ENCODE measurements at places on chromosomes 12 and 14. TPM values are rescaled to one million over a fixed set of nuclear protein-coding genes. Genes with fewer than 3 reads are reported as not detected.

DNA sequence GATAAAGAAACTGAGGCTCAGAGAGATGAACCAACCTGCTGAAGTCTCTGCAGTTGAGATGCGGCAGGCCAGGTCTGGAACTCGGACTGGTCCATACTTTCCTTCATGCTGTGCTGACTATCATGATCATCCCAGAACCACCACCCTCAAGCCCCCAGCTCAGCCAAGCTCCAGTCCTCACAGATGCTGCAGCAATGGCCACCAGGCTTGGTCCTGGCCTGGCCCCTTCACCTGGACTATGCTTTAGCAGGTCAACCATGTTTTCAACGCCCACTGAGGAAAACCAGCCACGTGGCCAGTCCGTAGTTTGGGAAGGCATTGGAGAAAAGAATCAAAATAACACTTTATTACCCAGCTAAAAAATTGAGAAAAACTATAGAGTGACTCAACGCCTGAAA lies 1.4 kb downstream of the GPR68 start:
- DNase-seq: no peak
- no peak overlapping the region for H3K4me3 ChIP-seq
- H3K36me3 ChIP-seq: no peaks in the 10 kb centered on the region
- no peaks in the 10 kb centered on the region for H3K27me3 ChIP-seq
- H3K27ac ChIP-seq: peak overlapping the region; percentile 59

Gene SCN8A
- 12.7 TPM for total RNA-seq

DNA sequence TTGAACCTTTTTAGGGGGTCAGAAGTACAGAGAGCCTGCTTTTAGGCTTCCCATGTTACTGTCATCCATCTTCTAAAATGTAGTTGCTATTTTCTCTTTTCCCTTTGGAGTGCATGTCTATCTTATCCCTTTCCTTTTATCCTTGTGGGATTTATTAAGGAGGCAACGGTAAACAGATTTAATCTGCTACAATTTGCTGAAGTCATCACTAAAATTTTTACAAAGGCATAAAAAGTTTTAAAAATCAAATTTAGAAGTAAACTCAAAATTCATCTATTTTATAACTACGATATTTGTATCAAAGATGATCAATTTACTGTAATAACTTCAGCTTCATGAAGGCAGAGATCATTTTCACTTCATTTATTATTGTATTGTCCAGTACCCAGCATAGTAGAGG lies 118.7 kb downstream of the RPS6KA5 start:
- no peak overlapping the region for H3K4me3 ChIP-seq
- no peak overlapping the region for H3K27ac ChIP-seq
- H3K36me3 ChIP-seq: peaks cover 6% of the 10 kb centered on the region
- no peaks in the 10 kb centered on the region for H3K27me3 ChIP-seq

Gene CCDC175
- not detected for total RNA-seq

Gene GARIN6
- not detected for total RNA-seq

Gene PYGL
- 174 TPM for total RNA-seq

DNA sequence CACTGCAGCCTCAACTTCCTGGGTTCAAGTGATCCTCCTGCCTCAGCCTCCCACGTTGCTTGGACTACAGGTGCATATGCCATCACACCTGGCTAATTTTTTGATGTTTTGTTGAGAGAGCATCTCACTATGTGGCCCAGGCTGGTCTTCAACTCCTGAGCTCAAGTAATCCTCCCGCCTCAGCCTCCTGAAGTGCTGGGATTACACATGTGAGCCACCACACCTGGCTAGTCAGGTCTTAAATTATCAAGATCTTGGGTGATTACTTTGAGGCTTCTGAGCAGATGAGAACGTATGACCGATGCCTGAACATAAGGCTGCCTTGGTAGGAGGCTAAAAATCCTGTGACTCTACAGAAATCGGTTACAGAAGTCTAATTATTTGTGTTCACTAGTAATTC lies 53.0 kb upstream of the FRS2 start:
- no peaks in the 10 kb centered on the region for H3K27me3 ChIP-seq
- no peaks in the 10 kb centered on the region for H3K36me3 ChIP-seq
- no peaks in the 10 kb centered on the region for H3K4me1 ChIP-seq
- H3K4me3 ChIP-seq: no peak overlapping the region

GRCh38 chr14:101820283-101820798 lies 58.8 kb downstream of the PPP2R5C start:
- DNase-seq: no peak
- H3K4me3 ChIP-seq: no peak overlapping the region
- no peak overlapping the region for H3K27ac ChIP-seq
- H3K36me3 ChIP-seq: peaks cover 14% of the 10 kb centered on the region
- H3K4me1 ChIP-seq: no peaks in the 10 kb centered on the region
- no peaks in the 10 kb centered on the region for H3K27me3 ChIP-seq

GRCh38 chr14:52693036-52693435 lies 2.3 kb downstream of the ERO1A start:
- peaks cover 41% of the 10 kb centered on the region for H3K4me1 ChIP-seq
- no peak for DNase-seq
- H3K27me3 ChIP-seq: no peaks in the 10 kb centered on the region
- no peaks in the 10 kb centered on the region for H3K36me3 ChIP-seq
- peak overlapping the region; percentile 79 for H3K4me3 ChIP-seq

DNA sequence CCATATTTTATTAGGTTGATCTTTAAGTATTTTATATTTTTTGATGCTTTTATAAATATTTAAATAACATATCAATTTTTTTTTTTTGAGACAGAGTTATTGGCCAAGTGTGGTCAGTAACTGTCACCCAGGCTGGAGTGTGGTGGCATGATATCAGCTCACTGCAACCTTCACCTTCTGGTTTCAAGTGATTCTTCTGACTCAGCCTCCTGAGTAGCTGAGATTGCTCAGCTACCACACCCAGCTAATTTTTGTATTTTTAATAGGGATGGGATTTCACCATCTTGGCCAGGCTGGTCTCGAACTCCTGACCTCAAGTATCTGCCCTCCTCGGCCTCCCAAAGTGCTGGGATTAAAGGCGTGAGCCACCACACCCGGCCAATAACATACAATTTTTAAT lies 71.1 kb downstream of the FUT8 start:
- H3K4me3 ChIP-seq: no peak overlapping the region
- H3K27ac ChIP-seq: no peak overlapping the region
- H3K36me3 ChIP-seq: peaks cover 6% of the 10 kb centered on the region
- H3K4me1 ChIP-seq: peaks cover 16% of the 10 kb centered on the region

GRCh38 chr14:95619785-95620417 lies 66.3 kb upstream of the TCL1B start:
- H3K4me3 ChIP-seq: no peak overlapping the region
- H3K27ac ChIP-seq: no peak overlapping the region
- no peaks in the 10 kb centered on the region for H3K4me1 ChIP-seq
- no peak for DNase-seq

DNA sequence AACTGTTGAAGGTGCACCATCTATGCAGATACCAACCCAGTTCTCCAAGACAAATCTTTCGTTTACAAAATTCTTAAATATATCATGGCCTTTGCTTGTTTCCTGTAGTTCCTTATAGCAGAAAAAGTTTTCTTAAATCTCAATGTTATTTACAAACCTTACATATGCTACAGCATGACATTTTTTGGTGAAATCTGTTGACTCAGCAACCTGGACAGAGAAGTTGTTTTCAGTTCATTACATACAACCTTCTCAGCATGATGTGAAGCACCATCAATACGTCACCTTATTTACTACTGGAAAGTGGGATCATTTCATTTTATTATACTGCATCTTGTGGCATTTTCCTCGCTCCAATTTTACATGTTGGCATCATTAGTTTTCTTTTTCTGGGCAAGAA lies 231.9 kb downstream of the SLC16A7 start:
- no peaks in the 10 kb centered on the region for H3K36me3 ChIP-seq
- no peaks in the 10 kb centered on the region for H3K4me1 ChIP-seq
- H3K27me3 ChIP-seq: no peaks in the 10 kb centered on the region
- H3K27ac ChIP-seq: no peak overlapping the region
- no peak for DNase-seq

- H3K27me3 ChIP-seq: no peaks in the 10 kb centered on the region
- H3K27ac ChIP-seq: no peak overlapping the region
- H3K4me1 ChIP-seq: no peaks in the 10 kb centered on the region
- peak; percentile 23 for DNase-seq
- H3K4me3 ChIP-seq: no peak overlapping the region
These were observed 162.1 kb downstream of the ADCK1 start for GRCh38 chr14:77961847-77962580.

DNA sequence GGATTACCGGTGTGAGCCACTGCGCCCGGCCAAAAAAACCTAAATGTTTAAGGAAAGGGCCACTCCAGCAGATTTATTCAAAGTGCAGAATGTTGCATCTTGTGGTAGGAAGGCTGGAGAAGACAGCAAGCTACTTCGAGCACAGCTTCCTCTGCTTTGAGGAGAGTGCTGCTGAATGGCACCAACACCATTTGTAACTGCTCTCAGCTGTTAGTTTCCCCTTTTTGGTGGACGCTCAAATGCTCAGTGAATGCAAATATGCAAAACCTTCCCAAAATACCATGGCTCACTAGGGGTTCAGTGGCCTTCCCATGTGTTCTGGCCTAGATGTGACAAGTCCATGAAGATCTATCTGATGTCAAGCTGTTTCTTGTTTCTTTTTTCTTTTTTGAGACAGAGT lies 2.9 kb upstream of the TDRD9 start:
- DNase-seq: no peak
- no peaks in the 10 kb centered on the region for H3K27me3 ChIP-seq
- H3K4me1 ChIP-seq: no peaks in the 10 kb centered on the region
- no peak overlapping the region for H3K4me3 ChIP-seq
- H3K36me3 ChIP-seq: no peaks in the 10 kb centered on the region

DNA sequence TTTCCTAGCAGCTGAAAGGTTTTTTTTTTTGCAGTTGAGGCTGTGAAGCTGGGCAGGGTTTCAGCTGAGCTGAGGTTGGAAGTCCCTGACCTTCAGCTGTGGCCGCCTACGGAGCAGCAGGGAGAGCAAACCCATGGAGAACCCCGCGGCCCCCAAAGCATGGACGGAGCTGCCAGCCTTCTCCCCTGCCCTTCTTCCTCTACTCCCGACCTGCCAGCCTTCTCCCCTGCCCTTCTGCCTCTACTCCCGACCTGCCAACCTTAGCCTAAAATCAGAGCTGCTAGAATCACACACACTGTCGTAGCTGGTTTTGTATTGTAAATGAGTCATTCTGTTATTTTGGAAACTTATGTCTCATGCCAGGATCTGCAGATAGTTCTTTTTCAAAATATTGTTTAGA lies 74.6 kb downstream of the PPP2R5C start:
- H3K27ac ChIP-seq: no peak overlapping the region
- DNase-seq: no peak
- H3K36me3 ChIP-seq: no peaks in the 10 kb centered on the region
- no peaks in the 10 kb centered on the region for H3K27me3 ChIP-seq
- H3K4me1 ChIP-seq: peaks cover 19% of the 10 kb centered on the region

DNA sequence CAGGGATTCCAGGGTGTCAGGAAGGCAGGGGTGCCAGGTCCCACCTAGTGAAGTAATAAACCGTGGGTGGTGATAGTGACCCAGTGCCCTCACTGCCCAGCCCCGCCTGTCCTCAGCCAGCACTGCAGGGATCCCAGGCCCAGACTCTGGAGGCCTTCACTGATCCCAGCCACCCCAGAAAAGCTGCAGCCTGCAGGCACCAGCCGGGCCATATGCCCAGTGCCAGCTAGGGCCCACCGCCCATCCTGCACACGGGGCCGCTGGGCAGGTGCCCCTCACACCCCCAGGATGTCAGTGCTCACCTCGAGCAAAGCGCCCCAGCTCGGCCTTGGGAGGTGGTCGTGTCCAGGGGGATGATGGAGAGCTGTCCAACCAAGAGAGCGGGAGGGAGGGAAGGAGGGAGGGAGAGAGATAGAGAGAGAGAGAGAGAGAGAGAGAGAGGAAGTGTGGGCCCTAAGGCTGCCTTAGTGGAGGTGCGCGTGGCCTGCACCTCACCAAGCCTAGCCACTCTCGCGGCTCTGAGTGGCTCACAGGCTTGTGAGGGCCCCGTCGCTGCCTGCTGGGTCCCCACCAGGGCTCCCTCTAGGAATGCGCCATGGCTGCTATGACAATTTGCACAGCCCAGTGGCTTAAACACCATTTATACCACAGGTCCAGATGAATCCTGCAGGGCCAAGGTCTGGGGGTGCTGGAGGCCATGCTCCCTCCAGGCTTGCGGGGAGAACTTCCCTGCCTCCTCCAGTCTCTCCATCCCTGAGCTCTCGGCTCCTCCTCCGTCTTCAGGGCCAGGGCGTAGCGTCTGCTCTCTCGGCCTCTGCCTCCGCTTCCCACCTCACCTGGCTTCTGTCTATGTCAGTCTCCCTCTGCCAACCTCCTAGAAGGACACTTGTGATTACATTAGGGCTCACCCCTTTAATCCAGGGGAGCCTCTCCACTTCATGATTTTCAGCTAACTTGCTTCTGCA lies 401.0 kb downstream of the TMEM121 start:
- H3K4me3 ChIP-seq: no peak overlapping the region
- no peak for DNase-seq
- H3K27me3 ChIP-seq: peaks cover 4% of the 10 kb centered on the region
- H3K27ac ChIP-seq: no peak overlapping the region
- no peaks in the 10 kb centered on the region for H3K36me3 ChIP-seq
